ENCODE measurements at places on chromosomes 7 and 10.

DNA sequence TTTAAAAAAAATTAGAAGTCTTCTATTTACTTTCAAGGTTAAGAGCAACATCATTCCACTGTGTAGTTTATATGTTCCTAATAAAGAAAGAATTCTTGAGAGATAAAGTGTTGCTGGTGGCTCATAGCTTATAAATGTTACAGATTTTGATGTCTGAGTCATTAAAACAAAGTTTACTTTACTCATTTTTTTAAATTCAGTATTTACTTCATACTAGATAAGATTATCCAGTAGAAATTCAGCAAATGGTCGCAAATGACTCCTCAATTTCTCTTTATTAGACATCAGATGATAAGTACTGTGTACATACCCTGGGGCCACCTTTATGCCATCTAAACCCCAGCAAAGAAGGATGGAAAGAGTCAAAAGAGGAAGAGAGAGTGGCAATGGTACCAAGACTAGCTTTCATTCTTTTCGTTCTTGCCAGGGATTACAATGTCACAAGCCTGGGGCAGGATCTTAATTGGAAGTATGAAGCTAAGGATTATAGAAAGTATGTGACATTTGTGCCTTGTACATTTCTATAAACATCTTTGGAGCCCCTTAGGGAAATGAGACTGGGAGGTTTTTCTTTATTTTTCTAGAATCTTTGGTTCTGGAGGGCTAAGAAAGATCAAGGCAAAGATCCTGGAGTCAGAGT lies 206.1 kb downstream of the CHRM2 start:
- no peak for DNase-seq

DNA sequence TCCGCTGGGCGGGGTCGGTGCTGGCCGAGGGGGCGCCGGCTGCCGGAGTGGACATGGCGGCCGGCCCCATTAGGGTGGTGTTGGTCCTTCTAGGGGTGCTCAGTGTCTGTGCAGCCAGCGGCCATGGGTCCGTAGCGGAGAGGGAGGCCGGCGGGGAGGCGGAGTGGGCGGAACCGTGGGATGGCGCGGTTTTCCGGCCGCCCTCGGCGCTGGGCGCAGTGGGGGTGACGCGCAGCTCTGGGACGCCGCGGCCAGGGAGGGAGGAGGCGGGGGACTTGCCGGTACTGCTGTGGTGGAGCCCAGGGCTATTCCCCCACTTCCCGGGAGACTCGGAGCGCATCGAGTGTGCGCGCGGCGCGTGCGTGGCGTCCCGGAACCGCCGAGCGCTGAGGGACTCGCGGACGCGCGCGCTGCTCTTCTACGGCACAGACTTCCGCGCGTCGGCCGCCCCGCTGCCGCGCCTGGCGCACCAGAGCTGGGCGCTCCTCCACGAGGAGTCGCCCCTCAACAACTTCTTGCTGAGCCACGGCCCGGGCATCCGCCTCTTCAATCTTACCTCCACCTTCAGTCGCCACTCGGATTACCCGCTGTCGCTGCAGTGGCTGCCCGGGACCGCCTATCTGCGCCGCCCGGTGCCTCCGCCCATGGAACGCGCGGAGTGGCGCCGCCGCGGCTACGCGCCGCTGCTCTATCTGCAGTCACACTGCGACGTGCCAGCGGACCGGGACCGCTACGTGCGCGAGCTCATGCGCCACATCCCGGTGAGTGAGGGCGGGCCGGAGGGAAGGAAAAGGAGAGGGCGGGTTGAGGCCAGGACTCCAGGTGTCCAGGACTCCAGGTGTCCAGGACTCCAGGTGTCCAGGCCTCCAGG lies 9.3 kb upstream of the CHCHD1 start:
- DNase-seq, result peak; percentile 88

GRCh38 chr10:5844345-5845055 lies 31.3 kb upstream of the GDI2 start:
- no peak for DNase-seq

DNA sequence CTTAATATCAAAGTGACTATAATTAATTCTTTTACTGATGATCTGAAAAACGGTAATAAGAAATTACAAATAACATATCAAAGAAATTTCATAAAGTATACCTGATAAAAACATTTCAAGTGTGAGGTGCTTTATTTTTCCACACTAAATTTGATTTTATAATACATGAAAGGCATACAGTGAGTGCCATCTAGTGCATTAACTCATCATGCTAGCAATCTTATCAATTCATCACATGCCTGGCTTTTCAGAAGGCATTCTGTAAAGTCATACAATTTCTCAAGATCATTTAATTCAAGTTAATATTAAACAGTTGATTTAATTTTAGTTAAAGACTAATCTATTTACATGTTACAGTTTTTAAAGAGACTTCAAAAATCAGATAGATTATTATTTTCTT lies 1020.9 kb downstream of the GATA3 start:
- no peak for DNase-seq

DNA sequence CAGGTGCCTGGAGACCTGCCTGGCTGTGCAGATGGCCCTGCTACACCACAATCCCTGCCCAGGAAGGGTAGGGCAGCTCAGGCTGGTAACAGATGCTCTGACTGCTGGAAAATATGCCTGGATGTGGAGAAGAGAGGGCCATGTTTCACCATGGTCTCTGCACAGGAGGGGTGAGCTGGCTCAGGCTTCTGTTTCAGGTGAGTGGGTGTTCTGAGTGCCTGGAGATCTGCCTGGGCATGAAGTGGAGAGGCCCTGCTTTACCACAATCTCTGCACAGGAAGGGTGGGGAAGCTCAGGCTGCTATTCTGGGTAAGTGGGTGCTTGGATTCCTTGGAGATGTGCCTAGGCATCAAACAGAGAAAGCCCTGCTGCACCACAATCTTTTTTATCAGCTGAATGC lies 350.1 kb downstream of the KIF20B start:
- no peak for DNase-seq

DNA sequence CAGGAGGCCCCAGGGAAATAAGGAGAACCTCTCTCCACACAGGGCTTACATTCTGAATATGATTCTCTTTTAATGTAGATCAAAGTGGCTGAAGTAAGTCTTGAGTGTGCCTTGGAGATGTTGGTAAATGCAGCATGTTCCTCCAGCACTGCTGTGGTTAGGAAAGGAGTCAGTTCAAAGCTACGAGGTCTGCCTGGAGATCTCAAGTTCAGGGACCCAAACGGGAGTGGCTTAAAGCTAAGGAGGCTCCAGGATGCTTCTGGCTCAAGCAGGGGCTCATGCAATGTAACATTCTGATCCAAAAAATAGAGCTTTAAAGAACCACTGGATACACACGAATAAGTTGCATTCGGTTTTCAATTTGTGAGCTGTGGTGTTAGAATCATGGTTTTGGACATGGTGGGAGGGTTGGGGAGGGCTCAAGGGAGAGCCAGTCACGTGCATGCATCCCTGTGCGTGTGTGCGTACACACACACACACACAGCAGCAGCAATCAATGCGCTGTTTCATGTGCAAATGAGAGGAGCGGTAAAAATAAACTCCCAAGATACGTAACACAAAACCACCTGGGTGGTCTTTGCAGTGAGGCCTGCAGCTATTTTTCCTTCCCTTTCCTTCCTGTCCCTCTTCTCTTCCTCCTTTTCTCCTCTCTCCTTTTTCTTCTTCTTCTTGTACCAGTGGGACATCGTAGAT lies 70.5 kb downstream of the AOAH start:
- DNase-seq, result no peak

- peak; percentile 71 for DNase-seq
Measured at GRCh38 chr7:4610768-4611467, 71.2 kb upstream of the FOXK1 start.

Measured in activated CD4-positive, alpha-beta T cell treated with anti-CD3 and anti-CD28 coated beads, Interleukin-2, Interleukin-6, amounts not matched to agents 100 ng/mL and 50 ng/mL, durations not matched to agents 16 hours and 8 hours (primary cell).